IMR-90 (cell line): ENCODE measurements at places on chromosomes 3 and 15. TPM values are rescaled to one million over a fixed set of nuclear protein-coding genes. Genes with fewer than 3 reads are reported as not detected.

GRCh38 chr3:20741381-20741780, 555.4 kb upstream of the SGO1 start:
- no peaks in the 10 kb centered on the region for H3K36me3 ChIP-seq
- no peak overlapping the region for H3K4me3 ChIP-seq
- no peak for DNase-seq
- H3K27me3 ChIP-seq = no peaks in the 10 kb centered on the region

GRCh38 chr3:138234401-138235179, 47.5 kb downstream of the ARMC8 start:
- H3K27me3 ChIP-seq = no peaks in the 10 kb centered on the region
- no peak overlapping the region for H3K4me3 ChIP-seq
- peaks cover 11% of the 10 kb centered on the region for H3K36me3 ChIP-seq
- H3K4me1 ChIP-seq = peaks cover 2% of the 10 kb centered on the region; the same call in 1 of the 2 replicates
- peak; percentile 76 for DNase-seq

DNA sequence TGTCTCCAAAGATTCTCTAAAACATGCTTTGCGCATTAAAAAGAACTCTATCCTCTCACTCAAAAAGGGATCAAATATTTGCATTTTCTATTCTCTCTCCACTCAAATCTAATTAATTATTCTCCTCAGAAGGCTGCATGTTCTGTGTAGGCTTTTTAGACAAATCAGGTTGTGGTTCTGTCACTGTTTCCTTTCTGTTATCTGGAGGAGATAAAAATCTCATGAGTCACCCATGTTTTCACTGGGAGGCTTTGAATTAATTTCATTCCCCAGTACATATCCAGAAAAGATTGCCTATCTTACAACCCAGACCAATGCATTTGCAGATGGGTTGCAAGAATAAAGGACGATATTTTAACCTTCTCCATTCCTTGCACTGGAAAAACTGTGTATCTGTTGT, 446.5 kb downstream of the GRM7 start:
- H3K36me3 ChIP-seq = no peaks in the 10 kb centered on the region
- no peak for DNase-seq
- no peak overlapping the region for H3K27ac ChIP-seq
- no peaks in the 10 kb centered on the region for H3K4me1 ChIP-seq

- no peak overlapping the region for H3K4me3 ChIP-seq
- H3K27ac ChIP-seq = no peak overlapping the region
- H3K36me3 ChIP-seq = peaks cover 25% of the 10 kb centered on the region
- H3K27me3 ChIP-seq = no peaks in the 10 kb centered on the region
- H3K4me1 ChIP-seq = no peaks in the 10 kb centered on the region
These were observed 8.1 kb downstream of the GFM1 start for GRCh38 chr3:158652463-158652862.

- no peaks in the 10 kb centered on the region; the same call in 1 of the 2 replicates for H3K4me1 ChIP-seq
- no peak overlapping the region for H3K4me3 ChIP-seq
- no peak overlapping the region for H3K27ac ChIP-seq
- no peaks in the 10 kb centered on the region for H3K27me3 ChIP-seq
These were observed 114.0 kb upstream of the OSTN start for GRCh38 chr3:191085091-191085490.

DNA sequence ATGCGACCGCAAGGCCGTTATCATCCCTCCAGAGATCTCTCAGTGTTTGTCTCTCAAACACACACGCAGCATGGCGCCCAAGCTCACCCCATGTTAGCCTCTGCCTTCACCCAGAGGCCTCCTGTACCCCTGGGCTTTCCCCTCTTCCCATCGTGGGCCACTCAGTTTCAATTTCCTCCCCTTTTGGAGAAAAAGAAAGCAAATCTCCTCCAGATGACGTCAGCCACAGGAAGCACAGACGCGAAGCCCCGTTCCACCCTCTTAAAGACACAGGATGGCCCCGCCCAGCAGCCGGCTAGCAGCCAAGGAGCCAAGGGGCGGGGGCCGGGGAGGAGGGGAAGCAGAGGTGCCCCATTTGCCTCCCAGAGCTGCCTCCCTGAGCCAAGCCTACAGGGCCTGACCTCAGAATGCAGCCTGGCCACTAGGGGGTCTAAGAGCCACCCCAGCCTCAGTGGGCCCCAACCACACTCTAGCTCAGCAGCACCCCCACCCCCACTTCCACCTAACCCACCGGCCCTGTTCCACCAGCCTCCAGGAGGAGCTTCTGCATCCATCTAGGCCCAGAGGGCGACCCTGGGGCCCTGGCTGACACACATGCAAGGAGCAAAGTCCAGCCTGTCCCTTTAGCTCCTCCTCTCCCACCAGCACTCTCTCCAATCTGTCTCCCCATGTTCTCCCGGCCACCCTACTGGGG, 26.5 kb downstream of the ATRIP start:
- H3K36me3 ChIP-seq = peaks cover 24% of the 10 kb centered on the region
- DNase-seq = peak; percentile 91
- H3K4me1 ChIP-seq = peaks cover 6% of the 10 kb centered on the region
- H3K4me3 ChIP-seq = peak overlapping the region; percentile 68

- H3K4me3 ChIP-seq = peak overlapping the region; percentile 58
- peak; percentile 71 for DNase-seq
- H3K27ac ChIP-seq = peak overlapping the region; percentile 8; the same call in 1 of the 2 replicates
- H3K4me1 ChIP-seq = peaks cover 7% of the 10 kb centered on the region
These were observed 416 bp upstream of the CORO2B start for GRCh38 chr15:68578175-68578979.

DNA sequence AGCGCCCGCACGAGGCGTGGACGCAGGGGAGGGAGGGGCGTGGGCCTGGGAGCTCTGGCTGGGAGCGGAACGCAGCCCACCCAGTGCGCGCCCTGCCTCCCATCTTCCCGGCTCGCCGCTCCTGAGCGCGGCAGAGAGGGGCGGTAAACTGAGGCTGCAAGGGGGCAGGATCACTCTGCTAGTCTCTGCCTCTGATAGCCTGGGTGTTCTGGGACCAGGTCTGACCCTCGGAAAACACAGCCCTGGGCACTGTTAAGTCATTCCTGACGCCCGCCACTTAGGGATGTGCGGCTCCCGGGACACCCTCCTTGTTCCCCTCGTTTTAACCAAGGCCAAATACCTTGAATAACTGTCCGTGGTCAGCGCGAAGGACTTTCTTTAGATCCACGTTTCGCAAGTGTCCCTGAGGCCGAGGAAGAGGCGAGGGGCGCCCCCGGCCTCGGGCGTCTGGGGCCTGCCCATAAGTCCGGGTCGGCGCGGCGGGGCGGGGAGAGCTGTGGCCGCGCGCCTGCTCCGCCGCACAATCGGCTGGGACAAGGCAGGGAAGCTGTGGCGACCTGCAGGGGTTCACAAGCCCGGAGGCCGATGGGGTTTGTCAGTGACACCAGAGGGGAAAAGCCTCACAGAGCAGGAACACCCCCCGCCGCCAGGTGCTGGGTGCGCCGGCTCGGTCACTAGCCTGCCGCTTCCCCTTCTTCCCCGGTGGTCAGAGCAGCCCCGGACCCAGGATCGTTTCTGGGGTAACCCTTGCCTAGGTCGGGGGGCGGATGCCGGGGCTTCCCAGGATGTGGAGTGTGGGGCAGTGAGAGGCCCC, 1.5 kb downstream of the ITPKA start:
- no peak overlapping the region for H3K4me3 ChIP-seq
- peaks cover 19% of the 10 kb centered on the region for H3K4me1 ChIP-seq
- DNase-seq = no peak
- H3K27ac ChIP-seq = no peak overlapping the region
- H3K36me3 ChIP-seq = no peaks in the 10 kb centered on the region

- H3K4me3 ChIP-seq = no peak overlapping the region
- H3K27ac ChIP-seq = peak overlapping the region; percentile 26; the same call in 1 of the 2 replicates
- peaks cover 9% of the 10 kb centered on the region for H3K4me1 ChIP-seq
- peaks cover 5% of the 10 kb centered on the region for H3K36me3 ChIP-seq
- no peaks in the 10 kb centered on the region for H3K27me3 ChIP-seq
These were observed 54.2 kb downstream of the MSL2 start for GRCh38 chr3:136141891-136142290.

- H3K27ac ChIP-seq = no peak overlapping the region
- no peaks in the 10 kb centered on the region for H3K27me3 ChIP-seq
- peak; percentile 79 for DNase-seq
- peaks cover 14% of the 10 kb centered on the region for H3K4me1 ChIP-seq
- H3K36me3 ChIP-seq = no peaks in the 10 kb centered on the region
- no peak overlapping the region for H3K4me3 ChIP-seq
These were observed 4.1 kb downstream of the LRCH3 start for GRCh38 chr3:197795200-197795599.

Gene CLRN1
- total RNA-seq = not detected in 2 replicates

Gene STRA6
- total RNA-seq = not detected in 2 replicates

Gene STIMATE
- 7.5 and 10.6 TPM in 2 replicates for total RNA-seq

Gene IL20RB
- 0.56 and 0.72 TPM in 2 replicates for total RNA-seq
